Chondrocyte (in vitro differentiated cells): ENCODE measurements at places on chromosomes 2 and 18. TPM values are rescaled to one million over a fixed set of nuclear protein-coding genes. Genes with fewer than 3 reads are reported as not detected.

CD8B2 gene
- not detected in 3 replicates for total RNA-seq

- H3K27me3 ChIP-seq = peaks cover 15% of the 10 kb centered on the region
- DNase-seq = no peak
- H3K4me1 ChIP-seq = no peaks in the 10 kb centered on the region
- no peaks in the 10 kb centered on the region for H3K36me3 ChIP-seq
- H3K4me3 ChIP-seq = no peak overlapping the region
- H3K27ac ChIP-seq = no peak overlapping the region
These were observed 67.1 kb downstream of the DIPK1C start for GRCh38 chr18:74389991-74390390.

DPP4 gene
- 0.42 to 0.60 TPM in 2 of 3 replicates, not detected in the other for total RNA-seq

DNA sequence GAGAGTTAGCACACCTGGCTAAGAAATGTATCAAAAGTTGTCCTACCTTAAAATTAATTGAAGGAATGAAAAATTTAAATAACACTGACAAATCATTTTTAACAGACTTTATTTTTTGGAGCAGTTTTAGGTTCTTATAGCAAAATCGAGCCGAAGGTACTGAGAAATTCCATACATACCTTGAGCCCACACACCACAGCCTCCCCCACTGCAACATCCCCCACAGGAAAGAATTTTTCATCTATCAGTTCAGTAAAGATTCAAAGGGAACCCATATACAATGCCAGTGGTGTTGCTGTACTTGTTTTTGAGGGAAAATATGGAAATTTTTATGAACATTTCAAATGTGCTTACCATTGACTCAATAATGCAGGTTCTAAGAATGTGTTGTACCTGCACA, 169.8 kb upstream of the HS6ST1 start:
- no peak for DNase-seq
- peaks cover 14% of the 10 kb centered on the region for H3K4me1 ChIP-seq
- no peak overlapping the region for H3K27ac ChIP-seq
- H3K4me3 ChIP-seq = no peak overlapping the region
- no peaks in the 10 kb centered on the region for H3K36me3 ChIP-seq

ARPC2 gene
- total RNA-seq = 292 to 424 TPM (median 417 TPM) in 3 replicates

HOXD3 gene
- total RNA-seq = not detected in 3 replicates

GRCh38 chr2:159256159-159256558, 30.3 kb downstream of the WDSUB1 start:
- H3K27ac ChIP-seq = no peak overlapping the region
- H3K27me3 ChIP-seq = no peaks in the 10 kb centered on the region
- H3K4me3 ChIP-seq = no peak overlapping the region
- H3K4me1 ChIP-seq = peaks cover 5% of the 10 kb centered on the region
- peaks cover 7% of the 10 kb centered on the region for H3K36me3 ChIP-seq
- DNase-seq = no peak

ELAC1 gene
- total RNA-seq = 6.4 to 9.2 TPM (median 8.4 TPM) in 3 replicates
